ENCODE measurements at places on chromosomes 11 and 22. TPM values are rescaled to one million over a fixed set of nuclear protein-coding genes. Genes with fewer than 3 reads are reported as not detected.

The YPEL4 gene
- 1.7 TPM for total RNA-seq

The KRTAP5-2 gene
- total RNA-seq: not detected

The TMPRSS4 gene
- 15.0 TPM for total RNA-seq

The C11orf86 gene
- not detected for total RNA-seq

The POU2AF3 gene
- total RNA-seq: 2.5 TPM

The MS4A5 gene
- not detected for total RNA-seq

The HBB gene
- 394 TPM for total RNA-seq

The OR52H1 gene
- 2.2 TPM for total RNA-seq

The SLC22A9 gene
- not detected for total RNA-seq

The ADORA2A gene
- 3.6 TPM for total RNA-seq

The KRTAP5-8 gene
- not detected for total RNA-seq

The OR8D1 gene
- not detected for total RNA-seq

DNA sequence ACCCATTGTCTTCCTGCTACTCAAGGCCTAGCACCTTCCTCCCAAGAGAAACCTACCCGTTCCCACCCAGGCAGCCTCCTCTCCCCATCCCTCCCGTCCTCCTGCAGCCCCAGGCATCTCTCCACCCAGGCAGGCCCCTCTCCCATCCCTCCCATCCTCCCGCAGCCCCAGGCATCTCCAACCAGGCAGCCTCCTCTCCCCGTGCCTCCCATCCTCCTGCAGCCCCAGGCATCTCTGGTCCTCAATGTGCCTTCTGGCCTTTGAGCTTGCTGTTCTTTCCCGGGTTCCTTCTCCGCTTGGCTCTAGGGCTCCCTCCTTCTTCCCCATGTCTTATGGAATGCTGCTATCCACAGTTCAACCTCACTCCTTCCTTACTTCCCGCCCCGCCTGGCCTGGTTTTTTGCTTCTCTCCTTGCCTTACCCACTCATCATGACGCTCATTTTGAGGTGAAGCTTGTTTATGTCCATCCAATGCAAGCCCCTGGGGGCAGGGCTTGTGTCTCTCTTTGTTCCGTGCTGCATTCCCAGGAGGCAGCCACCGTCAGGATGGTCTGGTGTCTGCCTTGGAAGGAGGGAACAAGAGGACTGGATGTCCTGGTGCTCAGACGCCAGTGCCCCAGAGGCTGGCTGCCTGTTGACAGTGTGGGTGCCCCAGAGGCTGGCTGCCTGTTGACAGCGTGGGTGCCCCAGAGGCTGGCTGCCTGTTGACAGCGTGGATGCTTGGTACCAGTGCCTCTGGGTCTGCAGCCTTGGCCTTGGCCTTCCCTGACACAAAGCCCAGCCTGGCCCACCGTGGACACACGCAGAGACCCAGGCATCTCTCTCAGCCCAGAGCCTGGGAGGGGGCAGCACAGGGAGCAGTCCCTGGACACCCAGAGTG is 815.7 kb downstream of the BRD1 start:
- no peak for DNase-seq

DNA sequence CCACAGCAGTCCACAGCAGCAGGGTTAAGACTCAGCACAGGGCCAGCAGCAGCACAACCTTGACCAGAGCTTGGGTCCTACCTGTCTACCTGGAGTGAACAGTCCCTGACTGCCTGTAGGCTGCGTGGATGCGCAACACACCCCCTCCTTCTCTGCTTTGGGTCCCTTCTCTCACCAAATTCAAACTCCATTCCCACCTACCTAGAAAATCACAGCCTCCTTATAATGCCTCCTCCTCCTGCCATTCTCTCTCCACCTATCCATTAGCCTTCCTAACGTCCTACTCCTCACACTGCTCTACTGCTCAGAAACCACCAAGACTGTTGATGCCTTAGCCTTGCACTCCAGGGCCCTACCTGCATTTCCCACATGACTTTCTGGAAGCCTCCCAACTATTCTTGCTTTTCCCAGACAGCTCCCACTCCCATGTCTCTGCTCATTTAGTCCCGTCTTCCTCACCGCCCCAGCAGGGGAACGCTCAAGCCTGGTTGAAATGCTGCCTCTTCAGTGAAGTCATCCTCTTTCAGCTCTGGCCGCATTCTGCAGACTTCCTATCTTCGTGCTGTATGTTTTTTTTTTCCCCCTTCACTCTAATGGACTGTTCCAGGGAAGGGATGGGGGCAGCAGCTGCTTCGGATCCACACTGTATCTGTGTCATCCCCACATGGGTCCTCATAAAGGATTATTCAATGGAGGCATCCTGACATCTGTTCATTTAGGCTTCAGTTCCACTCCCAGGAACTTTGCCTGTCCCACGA is 3.3 kb downstream of the IL18BP start:
- no peak for DNase-seq

- DNase-seq: no peak
Measured at GRCh38 chr11:120391292-120391691, 55.1 kb downstream of the ARHGEF12 start.

DNA sequence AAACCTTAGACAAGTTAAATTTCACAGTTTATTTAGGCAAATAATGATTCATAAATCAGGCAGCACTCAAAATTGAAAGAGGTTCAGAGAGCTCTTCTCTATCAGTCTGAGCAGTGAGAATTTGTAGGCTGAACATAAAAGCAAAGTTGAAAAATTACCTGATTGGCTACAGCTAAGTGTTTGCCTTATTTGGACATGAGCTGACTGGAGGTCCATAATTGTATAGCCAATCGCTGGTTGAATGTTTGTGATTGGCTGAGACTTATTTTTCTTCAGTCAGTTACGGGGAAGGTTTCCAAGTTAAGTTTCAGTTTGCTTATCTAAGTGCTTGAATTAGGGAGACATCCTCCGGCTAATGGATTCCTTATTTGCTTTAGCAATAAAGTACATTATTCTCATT is 527.5 kb downstream of the CNTN5 start:
- no peak for DNase-seq

- no peak for DNase-seq
Measured at GRCh38 chr11:82398300-82398815, 335.3 kb downstream of the FAM181B start.

- DNase-seq: no peak
Measured at GRCh38 chr11:117179048-117179999, 781 bp downstream of the SIDT2 start.

GRCh38 chr11:68314203-68315170 is 2.1 kb downstream of the LRP5 start:
- no peak for DNase-seq

GRCh38 chr11:114606003-114606801 is 10.6 kb upstream of the NXPE4 start:
- no peak for DNase-seq

GRCh38 chr11:9396752-9397151 is 12.3 kb downstream of the IPO7 start:
- no peak for DNase-seq

- no peak for DNase-seq
Measured at GRCh38 chr11:85431319-85431718, 195.8 kb downstream of the DLG2 start.

- DNase-seq: no peak
Measured at GRCh38 chr11:76337923-76338322, 43.0 kb downstream of the THAP12 start.

- DNase-seq: no peak
Measured at GRCh38 chr11:10348650-10349280, 43.9 kb downstream of the ADM start.

- no peak for DNase-seq
Measured at GRCh38 chr11:73203322-73203721, 14.8 kb upstream of the P2RY2 start.

DNA sequence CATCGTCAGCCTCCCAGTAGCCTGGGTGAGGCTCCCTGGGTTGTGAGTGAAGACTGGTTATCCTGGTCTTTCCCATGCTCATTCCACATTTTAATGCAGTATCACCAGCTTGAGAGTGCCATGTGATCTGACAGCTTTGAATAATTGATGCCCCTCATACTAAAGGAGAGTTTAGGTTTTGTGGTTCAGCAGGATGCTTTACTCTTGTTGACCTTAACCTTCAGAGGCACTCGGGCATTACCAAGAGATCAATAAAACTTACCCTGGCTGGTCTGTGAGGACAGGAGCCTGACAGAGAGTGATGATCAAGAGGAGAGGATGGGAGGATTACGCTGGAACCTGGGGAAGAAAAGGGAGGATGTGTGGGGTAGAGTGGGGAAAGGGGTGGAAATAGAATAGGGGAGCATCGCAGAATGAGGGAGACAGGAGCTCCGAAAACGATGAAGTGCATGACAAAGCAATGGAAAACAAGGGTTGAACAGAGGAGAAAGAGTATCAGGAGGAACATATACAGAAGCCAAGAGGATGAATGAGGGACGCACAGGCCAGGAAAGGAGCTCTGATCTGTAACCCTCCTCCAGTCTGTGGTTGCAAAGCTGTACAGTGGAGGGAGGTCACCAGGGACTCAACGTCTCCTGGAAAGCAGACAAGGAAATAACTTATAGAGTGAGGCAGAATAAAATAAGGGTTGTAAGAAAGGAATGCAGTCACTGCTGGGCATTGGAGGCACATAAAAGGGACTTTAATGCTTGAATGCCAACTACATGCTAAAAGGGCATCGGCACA is 594.5 kb downstream of the NTM start:
- no peak for DNase-seq

DNA sequence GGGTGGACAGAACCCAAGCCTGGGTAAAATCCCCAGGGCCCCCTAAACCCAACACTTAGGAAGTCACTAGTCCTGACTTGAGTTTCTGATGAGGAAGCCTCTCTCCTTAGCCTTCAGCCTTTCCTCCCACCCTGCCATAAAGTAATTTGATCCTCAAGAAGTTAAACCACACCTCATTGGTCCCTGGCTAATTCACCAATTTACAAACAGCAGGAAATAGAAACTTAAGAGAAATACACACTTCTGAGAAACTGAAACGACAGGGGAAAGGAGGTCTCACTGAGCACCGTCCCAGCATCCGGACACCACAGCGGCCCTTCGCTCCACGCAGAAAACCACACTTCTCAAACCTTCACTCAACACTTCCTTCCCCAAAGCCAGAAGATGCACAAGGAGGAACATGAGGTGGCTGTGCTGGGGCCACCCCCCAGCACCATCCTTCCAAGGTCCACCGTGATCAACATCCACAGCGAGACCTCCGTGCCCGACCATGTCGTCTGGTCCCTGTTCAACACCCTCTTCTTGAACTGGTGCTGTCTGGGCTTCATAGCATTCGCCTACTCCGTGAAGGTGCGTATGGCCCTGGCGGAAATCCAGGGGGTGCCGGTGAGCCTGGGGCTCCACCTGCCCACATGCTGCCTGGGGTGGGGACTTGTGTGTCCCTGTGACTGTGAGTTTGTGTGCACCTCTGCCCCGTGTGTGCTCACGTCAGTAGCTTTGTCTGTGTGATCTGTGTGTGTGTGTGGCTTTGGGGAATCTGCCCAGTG is at the start of gene IFITM1:
IFITM1 (plus strand) TSS at position 254 of the 767 bp plus-strand sequence; CDS start at position 385, 131 bp downstream.
- DNase-seq: no peak

All from urinary bladder (tissue), 4 donors.